Ascending aorta (tissue), 2 donors: ENCODE measurements at places on chromosomes 6 and 20. TPM values are rescaled to one million over a fixed set of nuclear protein-coding genes. Genes with fewer than 3 reads are reported as not detected.

GRCh38 chr6:109701774-109702173, 10.7 kb downstream of the FIG4 start:
- no peaks in the 10 kb centered on the region for H3K4me1 ChIP-seq
- H3K36me3 ChIP-seq = no peaks in the 10 kb centered on the region
- DNase-seq = no peak
- H3K4me3 ChIP-seq = no peak overlapping the region
- H3K27me3 ChIP-seq = no peaks in the 10 kb centered on the region
- no peak overlapping the region for H3K27ac ChIP-seq

DNA sequence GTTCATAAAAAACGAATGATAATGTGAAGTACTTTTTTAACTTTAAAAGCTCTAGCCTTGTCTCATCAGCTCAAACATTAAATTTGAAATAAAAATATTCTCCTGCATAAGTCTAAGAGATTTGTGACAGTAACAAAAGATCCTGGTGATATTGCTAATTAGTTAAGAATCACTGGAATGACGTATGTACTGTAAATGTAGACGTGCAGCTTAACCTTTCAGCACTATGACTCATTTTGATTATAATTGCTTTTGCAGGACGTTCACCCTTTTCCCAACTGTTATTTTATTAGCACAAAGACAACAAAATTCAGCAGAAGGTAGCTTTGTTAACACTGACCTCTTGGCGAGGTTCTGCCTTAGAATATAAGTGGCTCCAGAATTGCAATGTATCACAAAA, 68.6 kb downstream of the TENT5A start:
- no peak for DNase-seq
- H3K27ac ChIP-seq = no peak overlapping the region
- no peak overlapping the region for H3K4me3 ChIP-seq
- no peaks in the 10 kb centered on the region for H3K27me3 ChIP-seq

GRCh38 chr20:51700809-51701285, 67.3 kb downstream of the ATP9A start:
- no peaks in the 10 kb centered on the region for H3K36me3 ChIP-seq
- DNase-seq = no peak
- no peaks in the 10 kb centered on the region for H3K27me3 ChIP-seq
- peaks cover 15% of the 10 kb centered on the region for H3K4me1 ChIP-seq
- H3K4me3 ChIP-seq = no peak overlapping the region

GRCh38 chr6:7246401-7247178, 66.4 kb downstream of the SSR1 start:
- peaks cover 44% of the 10 kb centered on the region for H3K36me3 ChIP-seq
- H3K27me3 ChIP-seq = no peaks in the 10 kb centered on the region
- no peak for DNase-seq
- no peak overlapping the region for H3K4me3 ChIP-seq
- no peak overlapping the region for H3K27ac ChIP-seq
- no peaks in the 10 kb centered on the region for H3K4me1 ChIP-seq

DNA sequence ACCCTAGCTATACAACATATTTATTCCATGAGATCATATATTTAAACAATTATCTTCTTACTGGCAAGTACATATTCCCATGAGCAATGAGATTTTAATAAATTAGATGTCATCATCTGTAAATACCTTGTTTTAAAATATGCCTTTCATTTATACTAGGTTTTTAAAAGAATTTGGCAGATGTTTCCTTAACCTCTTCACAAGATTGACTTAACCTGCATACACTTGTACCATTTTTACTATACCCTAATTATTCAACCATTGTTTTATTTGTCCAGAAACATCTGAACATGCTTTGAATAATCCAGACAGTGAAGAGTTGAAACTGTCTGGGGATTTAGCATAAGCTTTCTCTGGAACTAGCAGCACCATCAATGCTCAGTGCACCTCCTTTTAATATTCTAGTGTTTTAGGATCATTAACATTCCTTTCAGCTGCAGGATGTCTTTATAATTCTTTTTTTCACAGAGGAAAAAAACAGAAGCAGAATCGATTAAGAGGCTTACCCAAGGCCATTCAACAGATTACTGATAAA, 188.0 kb upstream of the TENT5A start:
- no peak overlapping the region for H3K27ac ChIP-seq
- no peak for DNase-seq
- peaks cover 6% of the 10 kb centered on the region for H3K4me1 ChIP-seq
- H3K4me3 ChIP-seq = no peak overlapping the region

- H3K27ac ChIP-seq = peak overlapping the region; percentile 56
- no peaks in the 10 kb centered on the region for H3K36me3 ChIP-seq
- H3K4me3 ChIP-seq = no peak overlapping the region
Measured at GRCh38 chr6:36383606-36384005, 3.9 kb downstream of the ETV7 start.

GRCh38 chr6:123945386-123945785, 141.7 kb downstream of the NKAIN2 start:
- H3K36me3 ChIP-seq = no peaks in the 10 kb centered on the region
- no peak for DNase-seq
- H3K4me3 ChIP-seq = no peak overlapping the region
- H3K4me1 ChIP-seq = no peaks in the 10 kb centered on the region

- H3K4me1 ChIP-seq = no peaks in the 10 kb centered on the region
- H3K27me3 ChIP-seq = no peaks in the 10 kb centered on the region
- peaks cover 8% of the 10 kb centered on the region for H3K36me3 ChIP-seq
- H3K27ac ChIP-seq = no peak overlapping the region
Measured at GRCh38 chr6:18242062-18242851, 22.1 kb downstream of the DEK start.

- H3K4me1 ChIP-seq = peaks cover 3% of the 10 kb centered on the region
- no peaks in the 10 kb centered on the region for H3K27me3 ChIP-seq
- peak overlapping the region; percentile 93 for H3K27ac ChIP-seq
- peak overlapping the region; percentile 98 for H3K4me3 ChIP-seq
- DNase-seq = no peak
Measured at GRCh38 chr20:58649288-58650180, 1.5 kb upstream of the STX16 start.

DNA sequence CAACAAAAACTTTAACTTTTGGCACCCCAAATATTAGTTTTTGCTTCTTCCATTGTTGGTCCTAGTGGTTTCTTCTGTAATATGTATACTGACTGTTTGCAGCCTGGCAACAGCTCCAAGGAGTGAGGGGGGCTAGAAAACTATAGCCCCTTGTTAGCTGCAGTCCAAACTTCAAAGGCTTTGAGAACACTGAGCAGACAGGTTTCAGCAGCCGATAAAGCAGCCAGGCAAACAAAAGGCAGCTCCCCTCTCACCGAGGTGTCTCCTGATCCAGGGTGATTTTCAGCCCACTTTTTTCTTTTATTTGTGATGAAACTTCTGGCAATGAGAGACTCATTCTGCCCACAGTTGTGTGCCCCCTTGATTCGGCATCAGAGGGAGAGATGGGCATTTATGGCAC, 80.7 kb downstream of the OLIG3 start:
- peaks cover 5% of the 10 kb centered on the region for H3K27me3 ChIP-seq
- no peaks in the 10 kb centered on the region for H3K36me3 ChIP-seq
- no peak for DNase-seq
- no peaks in the 10 kb centered on the region for H3K4me1 ChIP-seq
- H3K4me3 ChIP-seq = no peak overlapping the region

DNA sequence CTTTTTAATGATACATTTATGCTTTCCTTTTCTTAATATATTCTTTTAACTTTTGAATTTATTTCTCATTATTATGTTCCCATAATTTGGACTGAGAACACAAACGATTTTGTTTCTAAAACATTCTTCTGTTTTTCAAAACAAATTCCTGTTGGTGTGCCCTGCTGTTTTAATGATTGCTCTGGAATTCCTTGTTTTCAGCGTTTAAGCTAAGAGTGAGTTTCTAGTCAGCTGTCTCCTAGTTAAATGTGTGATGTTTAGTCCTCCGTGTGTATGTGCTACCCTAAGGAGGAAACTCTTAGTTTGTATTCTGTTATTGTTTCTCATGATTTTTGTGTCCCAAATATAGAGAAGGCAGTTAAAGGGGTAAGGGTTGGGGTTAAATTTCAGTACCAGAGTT, 306.1 kb upstream of the RGS17 start:
- H3K27ac ChIP-seq = no peak overlapping the region
- no peaks in the 10 kb centered on the region for H3K36me3 ChIP-seq
- H3K4me1 ChIP-seq = no peaks in the 10 kb centered on the region
- no peaks in the 10 kb centered on the region for H3K27me3 ChIP-seq

DNA sequence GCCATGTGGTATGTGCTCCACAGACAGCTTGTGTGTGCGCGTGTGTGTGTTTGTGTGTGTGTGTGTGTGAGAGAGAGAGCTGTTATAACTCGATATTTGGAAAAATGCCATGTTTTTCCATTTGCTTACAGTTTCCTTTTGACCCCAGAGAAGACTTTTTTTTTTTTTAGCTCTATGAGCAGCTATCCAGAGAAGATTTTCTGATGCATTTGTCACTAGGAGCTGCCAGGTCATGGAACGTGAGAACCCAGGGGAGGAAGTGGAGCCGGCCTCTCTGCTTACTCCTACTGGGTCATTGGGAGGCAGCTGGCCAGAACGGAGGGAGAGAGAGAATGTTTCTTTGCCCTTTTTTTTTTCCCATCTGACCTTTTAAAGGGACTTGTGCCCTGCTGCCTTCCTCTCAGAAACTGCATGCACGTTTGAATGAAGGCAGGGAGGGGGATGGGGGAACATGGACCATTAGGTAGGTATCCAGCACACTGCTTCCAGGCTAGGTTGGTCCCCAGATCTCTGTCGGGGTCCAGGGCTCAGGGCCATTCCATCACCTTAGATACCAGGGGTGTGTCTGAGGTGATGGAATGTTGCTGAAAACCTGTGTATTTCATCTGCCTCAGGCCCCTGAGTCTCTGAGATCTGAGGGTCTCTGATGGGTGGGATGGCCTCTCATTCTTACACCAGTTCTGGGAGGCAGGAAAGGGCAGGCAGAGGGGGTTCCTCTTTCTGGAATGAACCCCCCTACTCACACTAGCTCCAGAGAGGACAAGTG, 11.2 kb upstream of the MRPS18A start:
- H3K36me3 ChIP-seq = no peaks in the 10 kb centered on the region
- DNase-seq = no peak
- no peak overlapping the region for H3K4me3 ChIP-seq
- no peak overlapping the region for H3K27ac ChIP-seq
- peaks cover 14% of the 10 kb centered on the region for H3K4me1 ChIP-seq

GRCh38 chr6:148892247-148892646, 145.4 kb downstream of the UST start:
- no peak overlapping the region for H3K27ac ChIP-seq
- H3K4me1 ChIP-seq = peaks cover 33% of the 10 kb centered on the region
- H3K36me3 ChIP-seq = no peaks in the 10 kb centered on the region
- DNase-seq = no peak

GRCh38 chr6:41970436-41970846, 28.8 kb upstream of the CCND3 start:
- H3K36me3 ChIP-seq = no peaks in the 10 kb centered on the region
- H3K27me3 ChIP-seq = no peaks in the 10 kb centered on the region
- no peak overlapping the region for H3K4me3 ChIP-seq
- H3K4me1 ChIP-seq = no peaks in the 10 kb centered on the region

DNA sequence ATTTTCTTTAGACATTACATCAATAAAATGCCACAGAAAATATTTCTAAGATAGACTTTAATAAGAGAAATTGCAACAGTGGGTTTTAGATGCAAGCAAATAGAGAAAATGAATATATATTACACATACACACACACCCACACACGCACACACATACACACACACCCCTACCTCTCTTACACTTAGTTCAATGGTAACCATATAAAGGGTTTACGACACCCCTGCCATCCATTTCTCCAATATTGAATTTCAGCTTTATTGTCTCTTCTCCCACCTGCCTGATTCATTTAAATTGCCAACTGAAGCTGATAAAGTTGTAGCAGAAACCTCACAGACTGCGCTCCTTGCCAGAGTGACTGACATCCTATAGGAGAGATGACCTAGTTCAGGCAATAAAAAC, 154.6 kb downstream of the ADAT2 start:
- no peaks in the 10 kb centered on the region for H3K36me3 ChIP-seq
- H3K4me3 ChIP-seq = no peak overlapping the region
- no peak overlapping the region for H3K27ac ChIP-seq
- DNase-seq = no peak
- no peaks in the 10 kb centered on the region for H3K27me3 ChIP-seq

DNA sequence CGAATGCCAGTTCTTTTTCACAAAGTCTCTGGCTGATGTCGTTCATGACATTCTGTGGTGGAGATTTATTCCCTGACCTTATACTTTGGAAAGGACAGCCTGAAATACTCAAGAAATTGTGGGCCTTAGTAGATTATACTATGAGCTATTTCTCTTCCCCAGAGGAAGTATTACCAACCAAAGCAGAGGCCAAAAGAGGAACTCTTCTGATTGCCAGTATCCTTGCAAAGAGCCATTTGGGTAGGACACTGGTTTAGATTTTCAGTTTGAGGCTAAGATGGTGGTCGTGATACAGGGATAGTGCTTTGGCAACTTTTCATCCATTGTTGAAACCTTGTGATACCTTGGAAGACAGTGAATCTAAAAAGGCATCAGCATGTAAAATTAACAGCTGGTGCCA, 327.3 kb downstream of the HACE1 start:
- no peaks in the 10 kb centered on the region for H3K36me3 ChIP-seq
- H3K27ac ChIP-seq = peak overlapping the region; percentile 61
- H3K4me1 ChIP-seq = peaks cover 32% of the 10 kb centered on the region
- H3K4me3 ChIP-seq = no peak overlapping the region
- DNase-seq = no peak

DNA sequence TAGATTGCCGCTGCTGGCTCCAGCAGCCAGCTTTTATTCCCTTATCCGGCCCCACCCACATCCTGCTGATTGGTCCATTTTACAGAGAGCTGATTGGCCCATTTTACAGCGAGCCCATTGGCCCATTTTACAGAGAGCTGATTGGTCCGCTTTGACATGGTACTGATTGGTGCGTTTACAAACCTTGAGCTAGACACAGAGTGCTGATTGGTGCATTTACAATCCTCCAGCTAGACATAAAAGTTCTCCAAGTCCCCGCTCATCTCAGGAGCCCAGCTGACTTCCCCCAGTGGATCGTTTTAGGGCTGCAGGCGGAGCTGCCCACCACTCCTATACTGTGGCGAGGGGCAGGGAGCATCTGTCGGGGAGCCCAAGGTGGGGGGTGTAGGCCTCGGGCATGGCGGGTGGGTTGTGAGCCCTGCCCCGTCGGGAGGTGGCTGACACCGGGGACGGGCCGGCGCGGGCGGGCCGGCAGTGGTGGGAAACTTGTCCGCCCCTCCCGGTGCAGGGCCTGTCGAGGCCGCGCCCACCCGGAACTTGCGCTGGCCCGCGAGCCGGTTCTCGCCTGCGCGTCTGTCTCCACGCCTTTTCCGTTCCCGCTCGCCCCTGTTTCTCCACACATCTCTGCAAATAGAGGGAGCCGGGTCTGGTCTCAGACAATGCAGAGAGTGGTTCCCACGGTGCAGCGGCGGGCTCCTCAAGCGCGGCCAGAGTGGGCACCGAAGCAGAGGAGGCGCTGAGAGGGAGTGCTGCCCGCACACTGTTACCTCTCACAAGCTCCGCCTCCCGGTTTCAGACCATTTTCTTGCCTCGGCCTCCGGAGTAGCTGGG, 86.1 kb upstream of the STMND1 start:
- H3K27me3 ChIP-seq = no peaks in the 10 kb centered on the region
- no peaks in the 10 kb centered on the region for H3K36me3 ChIP-seq
- H3K4me3 ChIP-seq = peak overlapping the region; percentile 50
- peak overlapping the region; percentile 8 for H3K27ac ChIP-seq
- peaks cover 3% of the 10 kb centered on the region for H3K4me1 ChIP-seq

The GRM1 gene
- total RNA-seq = not detected

The ABCC10 gene
- 4.6 TPM for total RNA-seq

The MUC21 gene
- not detected for total RNA-seq

The EYA2 gene
- 15.4 TPM for total RNA-seq

The BIRC7 gene
- total RNA-seq = not detected

The ADGB gene
- total RNA-seq = not detected

The EDN3 gene
- total RNA-seq = not detected

The BNIP5 gene
- not detected for total RNA-seq

The TMEM151B gene
- not detected for total RNA-seq
